Skin of body (tissue), 3 donors: ENCODE measurements at places on chromosomes 1 and 21.

DNA sequence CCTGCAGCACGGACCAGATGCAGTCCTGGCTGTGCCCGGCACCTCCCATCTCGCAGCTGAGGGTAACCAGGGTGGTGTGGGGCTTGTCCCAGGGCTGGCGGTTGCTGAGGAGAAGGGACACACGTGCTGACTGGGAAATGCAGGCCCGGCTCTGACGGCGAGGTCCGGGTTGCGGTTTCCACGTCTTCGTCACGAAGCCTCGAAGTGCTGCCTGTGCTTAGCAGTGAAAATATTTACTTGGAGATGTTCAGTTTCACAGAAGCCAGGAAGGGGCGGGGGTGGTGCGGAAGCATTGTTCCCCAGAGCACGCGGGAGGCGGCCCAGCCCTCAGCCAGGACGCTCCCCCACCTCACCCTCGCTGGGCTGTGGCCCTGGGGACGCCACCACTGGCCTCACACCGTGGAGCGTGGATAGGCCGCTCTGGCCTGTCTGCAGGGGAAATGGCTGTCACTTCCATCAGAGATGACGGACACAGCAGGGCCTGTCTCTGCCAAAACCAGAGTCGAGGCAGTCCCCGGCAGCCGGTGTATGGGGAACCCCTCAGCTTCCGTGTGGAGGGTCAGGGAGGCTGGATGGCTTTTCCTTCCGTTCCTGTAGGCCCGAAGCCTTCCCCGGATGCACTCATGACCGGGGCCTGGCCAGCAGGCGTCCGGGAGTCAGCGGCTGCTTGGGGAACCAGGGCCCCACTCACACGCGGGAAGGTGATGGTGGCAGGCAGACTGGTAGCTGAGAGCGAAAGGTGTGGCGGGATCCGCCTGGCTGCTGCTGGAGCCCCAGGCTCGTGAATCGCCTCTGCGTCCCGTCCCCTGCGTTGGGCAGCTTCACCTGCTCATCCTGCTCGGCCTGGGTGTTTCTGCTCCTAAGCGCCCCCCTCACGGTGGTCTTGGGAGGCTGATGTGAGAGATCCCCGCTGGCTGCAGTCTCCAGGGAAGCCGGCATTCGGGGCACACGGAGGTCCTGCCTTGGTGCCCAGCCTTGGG, 14.7 kb upstream of the POFUT2 start:
- DNase-seq, result peak; percentile 55

DNA sequence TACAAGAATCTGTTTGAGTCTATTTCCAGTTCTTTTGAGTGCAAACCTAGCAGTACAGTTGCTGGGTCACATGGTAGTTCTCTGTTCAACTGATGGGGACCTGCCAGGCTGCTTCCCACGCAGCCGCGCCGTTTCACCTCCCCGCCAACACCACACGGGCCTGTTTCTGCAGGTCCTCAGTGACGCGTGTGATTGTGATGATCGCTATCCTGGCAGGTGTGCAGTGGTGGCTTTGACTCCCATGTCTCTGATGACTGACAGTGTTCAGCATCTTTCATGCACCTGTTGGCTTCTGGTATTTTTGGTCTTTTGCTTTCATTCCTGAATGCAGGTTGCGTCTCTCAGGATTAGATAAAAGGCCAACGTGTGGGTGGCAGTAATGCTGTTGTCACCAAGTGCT, 41.6 kb downstream of the FAAP20 start:
- DNase-seq, result no peak

DNA sequence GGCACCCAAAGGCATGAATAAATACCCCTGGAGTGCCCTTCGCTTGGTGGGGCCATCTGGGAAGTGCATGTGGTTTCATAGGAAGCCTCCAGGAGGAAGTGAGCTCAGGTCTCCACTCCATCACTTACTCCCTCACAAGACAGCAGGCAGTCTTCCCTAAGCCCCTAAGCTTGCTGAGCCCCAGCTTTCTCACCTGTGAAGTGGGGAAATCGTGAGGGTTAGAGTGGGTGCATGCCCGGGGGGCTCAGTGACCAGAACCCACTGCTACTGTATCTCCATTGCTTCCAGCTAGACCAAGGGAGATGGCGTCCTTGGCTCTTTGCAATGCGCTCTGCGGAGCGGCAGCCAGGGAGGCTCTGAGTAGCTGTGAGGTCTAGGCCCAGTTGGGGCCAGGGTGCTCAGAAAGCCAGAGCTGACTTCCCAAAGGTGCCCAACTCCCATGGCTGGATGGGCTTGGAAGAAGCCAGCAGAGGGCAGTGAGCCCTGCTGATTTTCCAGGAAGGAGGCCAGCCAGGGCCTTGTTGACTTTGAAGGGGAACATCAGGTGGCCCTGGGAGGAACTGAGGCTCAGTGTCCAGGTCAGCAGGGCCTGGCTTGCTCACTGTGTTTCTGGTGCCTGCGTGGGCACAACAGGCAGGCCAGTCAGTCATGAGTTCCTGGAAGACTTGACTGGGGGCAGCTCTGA, 27.3 kb downstream of the CDCP2 start:
- DNase-seq, result no peak

DNA sequence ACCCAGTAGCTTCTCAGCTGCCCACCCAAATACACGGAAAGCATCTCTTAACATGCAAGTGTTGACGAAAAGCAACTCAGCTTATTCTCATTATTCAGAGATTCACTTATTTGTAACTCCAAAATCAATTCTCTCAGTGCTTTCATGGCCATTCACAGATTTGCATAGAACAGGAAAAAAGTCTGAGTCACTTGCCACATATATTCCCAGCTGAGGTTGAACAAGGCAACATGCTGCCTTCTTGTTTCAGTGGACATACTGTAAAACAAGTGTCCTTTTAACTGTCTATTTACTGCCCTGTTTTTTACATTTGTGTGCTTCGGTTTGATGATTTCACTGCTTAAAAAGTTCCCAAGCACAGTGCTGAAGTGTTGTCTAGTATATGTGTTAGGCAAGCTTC, 273.0 kb downstream of the LTN1 start:
- no peak for DNase-seq
